ENCODE measurements at places on chromosomes 6 and 20. TPM values are rescaled to one million over a fixed set of nuclear protein-coding genes. Genes with fewer than 3 reads are reported as not detected.
A peak's percentile ranks its signal among the peaks of the same experiment; 100 is the strongest.

The DEF6 gene
- 14.2 TPM for total RNA-seq

The TMEM217 gene
- total RNA-seq, result not detected

The TFAP2A gene
- total RNA-seq, result 46.0 TPM

The TDRD6 gene
- 2.5 TPM for total RNA-seq

DNA sequence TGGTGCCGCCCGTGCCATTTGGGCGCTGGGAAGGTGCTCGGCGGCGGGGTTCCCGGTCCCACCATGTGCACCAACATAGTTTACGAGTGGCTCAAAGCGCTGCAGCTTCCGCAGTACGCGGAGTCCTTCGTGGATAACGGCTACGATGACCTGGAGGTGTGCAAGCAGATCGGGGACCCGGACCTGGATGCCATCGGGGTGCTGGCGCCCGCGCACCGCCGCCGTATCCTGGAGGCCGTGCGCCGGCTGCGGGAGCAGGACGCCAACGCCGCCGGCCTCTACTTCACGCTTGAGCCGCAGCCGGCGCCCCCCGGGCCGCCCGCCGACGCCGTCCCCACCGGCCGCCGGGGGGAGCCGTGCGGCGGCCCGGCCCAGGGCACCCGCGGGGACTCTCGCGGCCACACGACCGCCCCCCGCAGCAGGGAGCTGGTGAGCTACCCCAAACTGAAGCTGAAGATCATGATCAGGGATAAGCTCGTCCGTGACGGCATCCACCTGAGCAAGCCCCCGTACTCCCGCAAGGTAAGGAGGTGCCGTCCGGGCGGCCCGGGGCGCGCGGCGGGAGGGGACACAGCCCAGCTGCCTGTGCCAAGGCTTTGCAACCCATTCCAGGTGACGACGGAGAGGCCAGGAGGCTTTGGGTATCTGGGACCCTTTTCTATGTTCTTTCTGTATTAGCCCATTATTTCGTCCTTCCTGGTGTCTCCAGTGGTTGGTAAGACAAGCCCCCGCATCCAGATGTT lies 547 bp downstream of the SAMD5 start:
- no peaks in the 10 kb centered on the region for H3K27me3 ChIP-seq
- no peaks in the 10 kb centered on the region for H3K36me3 ChIP-seq
- no peak for DNase-seq
- no peaks in the 10 kb centered on the region for H3K4me1 ChIP-seq
- peak overlapping the region; percentile 87 for H3K27ac ChIP-seq

DNA sequence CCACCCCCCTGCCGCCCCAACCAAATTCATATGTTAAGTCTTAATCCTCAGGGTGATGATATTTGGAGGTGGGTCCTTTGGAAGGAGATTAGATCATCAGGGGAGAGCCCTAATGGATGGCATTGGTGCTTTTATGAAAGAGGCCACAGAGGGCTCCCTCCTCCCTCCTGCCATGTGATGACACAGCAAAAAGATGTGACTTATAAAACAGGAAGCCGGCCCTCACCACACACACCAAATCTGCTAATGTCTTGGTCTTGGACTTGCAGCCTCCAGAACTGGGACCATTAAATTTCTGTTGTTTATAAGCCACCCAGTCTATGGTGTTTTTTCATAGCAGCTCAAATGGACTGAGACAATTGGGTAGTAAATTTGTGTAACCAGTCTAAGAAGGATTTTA lies 176.3 kb downstream of the ADGRG6 start:
- no peaks in the 10 kb centered on the region for H3K36me3 ChIP-seq
- H3K27ac ChIP-seq, result no peak overlapping the region
- no peaks in the 10 kb centered on the region for H3K4me1 ChIP-seq
- H3K27me3 ChIP-seq, result no peaks in the 10 kb centered on the region
- no peak for DNase-seq
- no peak overlapping the region for H3K4me3 ChIP-seq

DNA sequence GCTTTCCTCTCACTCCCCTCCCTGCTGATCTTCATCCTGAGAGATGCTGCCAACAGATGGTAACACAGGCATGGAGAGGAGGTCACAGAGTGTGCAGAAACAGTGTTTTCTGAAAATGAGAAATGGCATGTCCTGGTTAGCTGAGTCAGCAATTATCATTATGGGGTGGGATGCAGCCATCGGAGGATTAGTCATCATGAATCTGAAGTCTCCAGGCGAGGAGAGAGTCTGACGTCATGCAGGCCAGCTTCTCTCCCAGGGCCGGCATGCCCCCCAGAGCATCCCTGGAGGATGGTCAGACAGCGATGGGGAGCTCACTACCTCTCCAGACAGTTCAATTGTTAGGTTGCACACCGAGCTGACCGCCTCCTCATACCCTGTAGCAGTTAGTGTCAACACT lies 4.7 kb upstream of the GTSF1L start:
- H3K27me3 ChIP-seq, result peaks cover 5% of the 10 kb centered on the region
- no peaks in the 10 kb centered on the region for H3K36me3 ChIP-seq
- H3K4me1 ChIP-seq, result no peaks in the 10 kb centered on the region
- no peak overlapping the region for H3K27ac ChIP-seq
- no peak overlapping the region for H3K4me3 ChIP-seq

DNA sequence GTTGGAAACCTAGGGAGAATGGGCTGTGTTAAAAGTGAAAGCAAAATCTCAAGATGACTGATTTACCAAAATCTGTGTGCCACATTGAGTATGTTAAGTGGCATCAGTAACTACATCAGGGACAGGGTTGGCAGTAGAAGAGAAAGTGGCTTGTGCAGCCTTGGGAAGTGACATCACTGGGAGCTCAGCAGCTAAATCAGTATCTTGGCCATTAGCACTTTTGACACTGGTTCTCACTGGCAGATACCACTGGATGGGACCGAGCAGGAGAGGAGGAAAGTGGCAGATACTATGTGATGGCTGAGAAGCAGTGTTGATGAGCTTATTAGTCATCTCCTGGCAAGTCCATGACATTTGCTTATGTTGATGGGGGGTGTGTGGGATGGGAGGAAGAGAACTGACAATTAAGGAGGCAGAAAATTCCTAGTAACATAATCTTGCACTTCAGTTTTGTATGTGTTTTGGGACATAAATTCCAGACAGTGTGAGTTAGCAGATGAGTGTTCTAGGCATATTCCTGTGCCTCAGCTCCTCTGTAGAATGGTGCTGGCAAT lies 322.2 kb downstream of the SOX4 start:
- DNase-seq, result no peak
- H3K4me3 ChIP-seq, result no peak overlapping the region
- H3K27me3 ChIP-seq, result no peaks in the 10 kb centered on the region
- peak overlapping the region; percentile 6 for H3K27ac ChIP-seq
- no peaks in the 10 kb centered on the region for H3K36me3 ChIP-seq
- H3K4me1 ChIP-seq, result no peaks in the 10 kb centered on the region

DNA sequence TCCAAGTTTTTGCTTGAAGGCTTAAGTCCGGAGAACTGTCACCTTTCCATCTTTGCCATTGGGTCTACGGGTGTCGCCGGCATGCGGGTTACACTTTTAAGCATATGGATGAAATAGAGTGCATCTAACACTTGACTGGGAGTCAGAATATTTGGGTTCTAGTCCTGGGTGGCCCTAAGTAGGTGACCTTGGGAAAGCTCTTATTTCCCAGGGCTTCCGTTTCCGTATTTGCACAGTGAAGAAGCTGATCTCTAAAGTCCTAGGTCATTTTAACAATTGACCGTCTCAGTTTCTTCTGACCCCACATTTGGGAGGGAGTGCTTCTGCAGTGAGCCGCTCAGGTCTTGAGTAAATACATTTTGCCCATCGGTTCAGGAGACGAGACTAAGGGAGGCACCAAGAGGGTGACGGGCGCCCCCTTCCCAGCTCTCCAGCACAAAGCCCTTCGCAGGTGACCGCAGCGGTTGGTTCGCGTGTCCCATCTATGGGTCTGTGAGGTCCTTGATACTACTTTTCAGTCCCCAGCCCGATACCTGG lies 651 bp upstream of the BLTP3A start:
- H3K36me3 ChIP-seq, result no peaks in the 10 kb centered on the region
- DNase-seq, result no peak
- no peaks in the 10 kb centered on the region for H3K4me1 ChIP-seq
- H3K4me3 ChIP-seq, result peak overlapping the region; percentile 93
- no peaks in the 10 kb centered on the region for H3K27me3 ChIP-seq
- H3K27ac ChIP-seq, result peak overlapping the region; percentile 98

DNA sequence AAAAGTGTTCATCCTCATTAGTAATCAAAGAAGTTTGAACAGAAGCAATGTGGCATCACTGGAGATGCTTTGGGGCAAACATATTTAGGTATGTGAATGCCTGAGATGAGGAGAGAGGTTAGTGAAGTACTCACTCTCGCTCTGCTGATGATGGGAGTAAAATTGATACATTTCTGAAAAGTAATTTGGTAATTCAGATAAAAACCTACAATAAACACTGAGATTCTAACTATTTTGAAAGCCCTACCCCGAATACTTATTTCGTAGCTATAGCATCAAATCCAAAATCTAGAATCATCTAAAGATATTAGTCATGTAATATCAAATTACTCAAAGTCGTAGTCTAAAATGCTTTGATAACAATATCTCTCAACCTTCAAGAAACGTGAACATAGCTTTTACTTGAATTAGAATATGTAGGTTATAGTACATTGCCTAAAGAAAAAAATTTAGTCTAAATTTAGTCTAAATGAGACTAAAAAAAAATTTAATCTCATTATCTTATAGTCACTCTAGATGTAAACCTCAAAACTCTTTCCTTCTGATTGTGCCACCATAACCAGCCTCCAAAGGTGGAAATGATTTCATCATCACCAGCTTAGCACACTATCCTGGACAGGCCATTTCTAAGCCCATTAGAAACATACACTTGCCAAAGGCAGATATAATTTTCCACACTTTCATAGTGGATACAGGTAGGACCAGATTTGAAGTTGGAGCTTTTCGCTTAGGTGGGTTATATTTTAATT lies 232.5 kb upstream of the TAB2 start:
- no peak overlapping the region for H3K27ac ChIP-seq
- H3K4me3 ChIP-seq, result no peak overlapping the region
- no peaks in the 10 kb centered on the region for H3K4me1 ChIP-seq
- no peaks in the 10 kb centered on the region for H3K36me3 ChIP-seq

- no peaks in the 10 kb centered on the region for H3K36me3 ChIP-seq
- DNase-seq, result no peak
- no peaks in the 10 kb centered on the region for H3K4me1 ChIP-seq
- H3K4me3 ChIP-seq, result no peak overlapping the region
- no peaks in the 10 kb centered on the region for H3K27me3 ChIP-seq
Observed at GRCh38 chr6:143949535-143949934, 58.5 kb downstream of the PLAGL1 start.

- no peaks in the 10 kb centered on the region for H3K27me3 ChIP-seq
- H3K4me1 ChIP-seq, result no peaks in the 10 kb centered on the region
- no peak overlapping the region for H3K4me3 ChIP-seq
Observed at GRCh38 chr6:137122612-137123011, 50.8 kb downstream of the IL22RA2 start.

- no peaks in the 10 kb centered on the region for H3K36me3 ChIP-seq
- no peaks in the 10 kb centered on the region for H3K27me3 ChIP-seq
- no peak overlapping the region for H3K4me3 ChIP-seq
Observed at GRCh38 chr6:107532706-107533105, 42.8 kb downstream of the SOBP start.

All from breast epithelium (tissue), 4 donors.